CD4-positive, alpha-beta T cell treated with Interleukin-1 beta for 1 hour (primary cell): ENCODE measurements at places on chromosomes 1 and 21.

DNA sequence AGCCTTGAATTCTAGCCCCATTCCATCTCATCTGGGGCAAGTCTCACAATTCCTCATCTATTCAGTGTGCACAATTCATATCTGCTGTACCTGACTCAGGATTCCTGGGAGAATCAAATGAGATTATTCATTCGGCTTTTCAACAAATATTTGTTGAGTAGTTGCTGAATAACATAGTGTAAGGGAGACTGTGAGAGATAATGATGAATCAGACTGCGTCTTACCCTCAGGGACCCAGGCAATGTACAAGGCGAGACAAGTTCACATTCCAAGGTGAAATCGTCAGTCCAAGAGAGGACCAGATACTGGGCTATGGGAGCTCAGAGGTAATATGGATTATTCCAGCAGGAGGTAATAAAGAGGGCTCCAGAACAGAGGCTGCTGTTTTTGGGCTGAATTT, 67.8 kb upstream of the SMYD2 start:
- no peak for DNase-seq

GRCh38 chr1:29055160-29055559, 68.5 kb downstream of the TMEM200B start:
- DNase-seq: no peak

DNA sequence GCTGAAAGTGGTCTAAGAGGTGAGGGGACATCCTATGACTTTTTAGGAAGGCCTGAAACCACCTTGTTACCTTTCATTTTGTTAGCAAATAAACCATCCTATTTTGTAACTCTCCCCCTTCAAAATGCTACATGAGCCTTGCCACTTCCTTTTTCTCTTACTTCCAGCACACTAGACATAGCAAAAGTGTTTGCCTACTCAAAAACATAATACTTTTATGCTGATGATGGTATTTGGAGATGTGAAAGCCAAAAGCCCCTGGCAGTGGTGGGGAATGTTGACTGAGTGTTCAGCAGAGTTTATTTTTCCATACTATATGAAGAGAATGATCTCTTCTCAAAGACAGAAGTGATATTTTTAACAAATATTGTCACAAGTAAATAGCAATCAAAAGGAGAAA, 134.2 kb downstream of the EDEM3 start:
- no peak for DNase-seq

- no peak for DNase-seq
Measured at GRCh38 chr1:217078078-217078690, 355.0 kb upstream of the ESRRG start.

- no peak for DNase-seq
Measured at GRCh38 chr1:8540971-8541370, 223.1 kb downstream of the SLC45A1 start.

DNA sequence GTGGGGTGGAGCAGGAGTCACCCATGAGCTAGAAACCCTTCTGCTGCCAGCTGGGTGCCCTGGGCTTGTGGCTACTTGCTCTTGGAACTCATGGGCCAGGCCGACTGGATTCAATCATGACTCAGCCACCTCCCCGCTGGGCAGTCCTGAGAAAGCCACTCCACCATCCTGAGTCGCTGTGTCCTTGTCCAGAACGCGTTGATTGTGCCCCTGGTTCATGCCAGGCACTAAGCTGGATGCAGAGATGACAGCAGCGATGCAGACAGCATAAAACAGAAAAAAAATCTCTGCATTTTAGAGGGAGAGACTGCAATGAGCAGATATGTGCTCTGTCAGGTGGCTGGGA, 10.6 kb downstream of the PADI1 start:
- no peak for DNase-seq

- DNase-seq: no peak
Measured at GRCh38 chr1:221031458-221032203, 152.4 kb downstream of the HLX start.

DNA sequence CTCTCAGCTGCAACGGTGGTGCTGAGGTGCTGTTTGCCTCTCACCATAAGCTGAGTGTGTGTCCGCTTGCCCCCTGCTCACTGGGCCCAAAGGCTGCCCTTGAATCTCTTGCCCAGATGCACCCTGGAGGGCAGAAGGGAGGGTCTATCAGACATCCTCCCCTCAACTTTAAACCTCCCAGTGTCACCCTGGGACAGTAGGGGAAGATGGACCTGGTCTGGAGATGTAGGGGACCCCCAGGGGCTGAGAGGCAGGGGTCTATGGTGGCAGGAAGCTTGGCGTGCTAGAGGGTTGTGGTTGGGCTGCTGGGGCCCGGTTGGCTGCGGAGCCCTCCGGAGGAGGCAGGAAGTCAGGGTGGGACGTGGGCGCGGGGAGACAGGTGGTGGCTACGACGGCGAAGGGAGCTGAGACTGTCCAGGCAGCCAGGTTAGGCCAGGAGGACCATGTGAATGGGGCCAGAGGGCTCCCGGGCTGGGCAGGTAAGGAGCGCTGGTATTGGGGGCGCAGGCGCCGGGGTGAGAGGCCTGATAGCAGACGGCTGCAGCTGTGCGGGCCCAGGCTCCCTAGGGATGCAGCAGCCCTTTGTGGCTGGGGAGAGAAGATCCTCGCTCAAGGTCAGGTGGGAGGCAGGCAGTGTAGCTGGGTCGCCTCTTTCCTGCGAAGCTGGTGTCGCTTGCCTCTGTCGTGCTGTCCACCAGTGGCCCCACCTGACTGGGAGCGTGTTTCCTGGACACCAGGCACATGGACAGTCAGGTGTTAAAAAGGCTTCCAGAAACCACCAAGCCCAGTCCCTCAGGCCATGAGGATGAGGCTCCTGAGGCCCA, at the start of gene LCK:
Gene LCK, plus strand, starts transcription at position 373 of the 824 bp plus-strand sequence. CDS start 23,065 bp downstream, outside the sequence.
- peak; percentile 60 for DNase-seq

DNA sequence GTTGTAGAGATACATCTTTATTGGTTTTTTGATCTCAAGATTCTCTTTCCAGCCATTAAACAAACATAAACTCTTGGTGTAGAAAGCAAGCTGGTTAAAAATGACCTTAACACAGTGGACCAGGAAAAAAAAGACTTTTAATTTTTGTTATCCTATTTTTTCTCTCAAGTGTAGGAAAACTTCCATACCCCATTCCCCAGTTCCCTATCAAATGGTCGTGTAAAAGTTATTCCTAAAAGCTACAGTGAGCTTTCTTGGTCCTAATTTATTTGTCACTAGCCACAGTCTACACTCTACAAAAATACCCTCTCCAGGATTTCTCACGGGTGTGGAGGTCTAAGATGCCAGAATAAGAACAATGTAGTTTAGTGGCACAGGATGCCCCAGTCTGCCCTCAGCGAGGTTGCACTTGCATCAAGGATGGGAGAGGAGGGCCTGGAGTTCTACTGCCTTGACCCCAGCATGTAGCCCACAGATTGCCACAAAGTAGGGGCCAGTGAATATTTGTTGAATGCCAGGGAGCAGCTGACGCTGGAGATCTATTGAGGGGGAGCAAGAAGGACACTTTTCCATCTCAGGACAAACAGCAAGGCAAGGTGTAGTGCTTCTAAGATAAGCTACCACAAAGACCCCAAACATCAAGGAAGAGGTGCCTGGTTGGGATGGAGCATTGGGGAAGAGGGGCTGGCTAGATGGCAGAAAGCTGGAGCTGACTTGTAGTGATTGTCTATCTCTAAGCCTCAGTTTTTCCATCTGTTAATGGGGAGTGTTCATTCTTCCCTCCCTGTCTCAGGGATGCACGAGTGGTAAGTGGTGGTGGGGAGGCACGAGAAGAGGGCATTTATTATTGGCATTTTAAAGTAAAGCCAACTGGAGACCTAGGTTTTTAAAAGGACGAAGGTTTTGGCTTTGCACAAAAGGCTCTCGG, 1.8 kb downstream of the MYCL start:
- DNase-seq: no peak

DNA sequence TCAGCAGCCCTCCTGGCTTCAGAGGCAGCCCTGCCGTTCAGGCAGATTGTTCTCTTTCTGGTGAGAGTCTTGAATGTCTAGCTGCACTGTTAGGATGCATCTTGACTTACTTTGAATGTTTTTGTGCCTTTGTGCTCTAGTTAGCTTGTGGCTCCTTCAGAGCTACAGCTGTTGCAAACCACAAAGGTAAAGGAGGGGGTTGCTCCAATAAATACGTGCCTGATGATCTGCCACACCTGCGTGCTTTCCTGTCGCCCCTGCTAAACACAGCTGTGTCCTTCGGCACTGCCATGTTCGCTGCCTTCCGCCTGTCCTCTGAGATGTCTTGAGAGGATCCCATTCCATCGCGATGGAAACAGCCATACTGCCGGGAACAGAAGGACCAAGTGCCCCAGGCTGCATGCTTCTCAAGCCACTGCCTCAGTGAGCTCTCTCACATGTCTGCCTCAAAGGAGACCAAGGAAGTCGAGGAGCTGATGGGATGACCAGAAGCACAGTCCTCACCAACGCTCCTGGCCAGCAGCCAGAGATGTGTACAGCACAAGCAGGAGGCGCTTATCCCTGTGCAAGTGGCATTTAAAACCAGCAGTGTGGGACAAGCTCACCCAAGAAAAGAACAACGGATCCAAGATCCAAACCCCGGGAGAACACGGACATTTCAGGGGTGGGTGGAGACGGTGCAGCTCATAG, 12.0 kb upstream of the SMIM12 start:
- no peak for DNase-seq

DNA sequence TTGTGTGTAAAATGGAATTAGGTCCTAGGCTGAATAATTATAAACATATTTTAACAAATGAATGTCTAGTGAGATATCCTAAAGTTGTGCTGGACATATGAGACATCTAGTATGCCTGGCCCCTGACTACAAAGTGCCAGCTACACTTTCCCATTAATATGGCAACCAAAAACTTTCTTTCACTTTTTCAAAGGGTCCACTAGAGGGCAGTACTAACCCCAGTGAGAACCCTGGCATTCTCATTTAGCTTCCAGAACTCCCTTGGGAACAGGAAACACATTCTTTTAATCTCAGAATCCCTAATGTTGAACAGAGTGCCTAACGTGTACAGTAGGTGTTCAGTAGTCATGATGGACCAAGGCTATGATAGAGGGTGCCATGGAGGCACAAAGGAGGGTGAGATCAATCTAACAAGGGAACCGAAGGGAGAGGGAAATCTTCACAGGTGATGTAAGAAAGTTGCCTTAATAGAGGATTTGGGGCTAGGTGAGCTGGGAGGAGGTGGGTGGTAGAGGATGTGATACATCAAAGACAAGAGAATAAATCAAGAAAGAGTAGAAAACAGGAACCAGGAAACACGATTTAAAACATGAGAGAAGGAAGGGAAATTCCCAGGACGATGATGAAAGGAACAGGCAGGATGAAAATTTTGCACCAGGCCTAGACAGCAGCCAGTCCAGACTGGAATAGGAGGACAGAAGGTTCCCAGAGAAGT, 41.6 kb downstream of the NSL1 start:
- DNase-seq: peak; percentile 33

DNA sequence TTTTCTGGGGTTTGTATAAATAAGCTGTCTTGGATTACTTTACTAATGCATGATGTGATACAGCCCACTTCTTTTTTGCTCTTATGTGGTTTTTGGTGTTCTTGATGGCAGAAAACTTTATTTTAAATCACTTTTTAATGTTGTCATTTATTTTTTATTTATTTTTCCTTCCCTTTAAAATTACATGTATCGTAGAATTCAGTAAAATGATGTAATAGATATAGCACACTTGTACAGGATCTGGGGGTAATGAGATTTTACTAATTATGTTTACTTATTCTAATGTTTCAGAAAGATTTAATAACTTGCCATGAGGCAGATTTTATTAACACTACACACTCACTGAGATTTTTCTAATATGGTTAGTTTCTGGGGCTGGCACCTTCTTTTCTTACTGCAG, 701 bp upstream of the B3GALT2 start:
- no peak for DNase-seq

- DNase-seq: no peak
Measured at GRCh38 chr1:85943526-85943925, 213.0 kb downstream of the COL24A1 start.

- no peak for DNase-seq
Measured at GRCh38 chr1:243316366-243316989, 60.6 kb downstream of the SDCCAG8 start.

- DNase-seq: peak; percentile 50
Measured at GRCh38 chr1:24501371-24502064, 1.1 kb upstream of the RCAN3 start.

DNA sequence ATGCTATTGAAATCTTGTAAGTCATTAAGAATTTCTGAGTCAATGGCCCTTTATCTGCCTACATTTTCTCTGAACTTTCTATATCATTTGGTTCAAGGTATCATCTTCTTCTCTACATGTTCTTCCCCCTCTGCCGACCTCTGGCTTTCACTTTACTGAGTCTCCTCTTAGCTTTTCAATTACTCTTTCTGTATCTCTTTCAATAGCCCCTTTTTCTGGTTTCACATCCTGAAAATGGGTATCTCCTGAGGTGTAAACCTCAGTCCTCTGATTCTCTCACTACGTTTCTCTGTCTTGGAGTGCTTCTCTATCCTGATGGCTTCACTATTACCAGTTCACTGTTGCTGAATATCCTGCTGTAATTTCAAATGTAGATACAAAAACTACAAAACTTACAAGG, 98.9 kb downstream of the LYST start:
- no peak for DNase-seq

DNA sequence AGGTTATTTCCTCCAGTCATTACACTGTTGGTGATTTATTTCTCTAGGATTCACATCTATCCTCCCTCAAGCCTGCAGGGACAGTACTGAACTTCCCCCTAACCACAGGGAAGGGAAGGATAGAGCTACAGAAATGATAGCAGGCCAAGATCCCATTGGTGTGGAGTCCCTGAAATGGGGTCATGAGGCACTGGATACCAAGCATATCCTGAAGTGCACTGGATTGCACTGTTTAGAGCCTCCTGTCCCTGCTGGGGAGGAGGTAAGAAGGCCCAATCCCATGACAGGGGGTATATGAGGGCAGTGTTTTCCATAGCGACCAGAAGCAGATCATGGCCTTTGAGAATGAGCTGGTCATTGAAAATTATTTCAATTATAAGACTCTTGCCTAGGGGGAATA, 56.8 kb downstream of the C1orf21 start:
- DNase-seq: no peak

DNA sequence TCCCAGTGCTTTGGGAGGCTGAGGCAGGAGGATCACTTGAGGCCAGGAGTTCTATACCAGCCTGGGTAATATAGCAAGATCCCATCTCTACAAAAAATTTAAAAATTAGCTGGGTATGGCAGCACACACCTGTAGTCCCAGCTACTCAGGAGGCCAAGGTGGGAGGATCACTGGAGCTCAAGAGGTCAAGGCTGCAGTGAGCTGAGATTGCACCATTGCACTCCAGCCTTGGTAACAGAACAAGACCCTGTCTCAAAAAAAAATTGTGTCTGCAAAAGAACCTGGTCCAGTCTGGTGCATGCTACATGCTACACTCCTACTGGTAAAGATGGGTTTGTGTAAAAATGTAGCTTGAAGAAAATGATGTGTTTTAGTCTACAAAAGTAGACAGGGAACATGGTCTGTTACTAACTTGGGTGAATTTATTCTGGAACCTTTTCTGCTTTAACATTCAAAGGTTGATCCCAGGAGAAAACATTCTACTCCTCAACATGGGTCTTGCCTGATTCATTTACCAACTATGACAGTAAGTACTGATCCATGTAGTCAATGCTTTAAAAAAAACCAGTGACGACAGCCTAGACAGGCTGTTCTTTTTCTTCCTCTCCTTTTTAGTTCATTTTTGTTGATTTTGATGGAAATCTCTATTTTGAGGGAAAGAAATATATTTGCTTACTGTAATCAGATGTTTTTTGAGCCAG, 32.7 kb upstream of the ENAH start:
- no peak for DNase-seq
